A673 (cell line): ENCODE measurements at places on chromosomes 11 and 22.

GRCh38 chr22:46827136-46827780 is 64.8 kb downstream of the TBC1D22A start:
- DNase-seq: no peak

- no peak for DNase-seq
Measured at GRCh38 chr11:1153951-1154493, 3.7 kb upstream of the MUC5AC start.

DNA sequence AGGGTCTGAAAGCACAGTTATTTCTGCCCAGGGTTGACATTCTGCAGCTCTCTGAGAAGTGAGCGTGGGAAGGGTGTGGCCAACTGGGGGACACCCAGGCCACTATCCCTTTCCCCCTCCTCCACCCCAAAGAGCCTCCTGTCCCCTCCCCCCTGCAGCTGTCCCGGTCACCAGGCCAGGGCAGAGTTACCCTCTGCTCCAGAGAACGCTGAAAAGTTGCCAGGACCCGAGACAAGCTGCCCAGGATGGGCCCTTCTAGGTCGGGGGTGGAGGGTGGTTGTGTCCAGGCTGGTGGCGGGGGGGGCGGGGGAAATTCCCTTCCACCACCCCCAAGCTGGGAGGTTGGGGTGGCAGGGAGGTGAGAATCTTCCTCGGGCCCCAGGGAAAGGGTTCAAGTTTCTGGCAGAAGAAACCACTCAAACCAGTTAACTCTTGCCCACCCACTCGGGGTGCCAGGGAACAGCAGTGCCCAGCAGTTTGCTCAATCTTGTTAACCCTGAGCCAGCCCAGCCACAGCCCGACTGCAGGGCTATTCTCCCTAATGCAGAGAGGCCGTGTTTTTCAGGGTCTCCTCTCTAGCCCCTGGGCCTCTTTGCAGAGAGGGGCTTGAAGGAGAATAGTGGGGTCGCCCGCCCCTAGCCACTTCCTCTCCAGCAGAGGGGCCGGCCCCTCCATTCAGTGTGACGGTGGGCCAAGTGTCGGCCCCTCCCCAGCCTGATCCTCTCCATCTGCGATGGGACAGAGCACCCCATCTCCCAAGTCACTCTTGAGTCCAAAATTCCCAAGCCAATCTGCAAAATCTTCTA is 697 bp downstream of the LGALS1 start:
- DNase-seq: no peak

- no peak for DNase-seq
Measured at GRCh38 chr22:42328130-42328783, 57.8 kb upstream of the TCF20 start.

- DNase-seq: no peak
Measured at GRCh38 chr22:26115266-26115665, 54.0 kb upstream of the SEZ6L start.

DNA sequence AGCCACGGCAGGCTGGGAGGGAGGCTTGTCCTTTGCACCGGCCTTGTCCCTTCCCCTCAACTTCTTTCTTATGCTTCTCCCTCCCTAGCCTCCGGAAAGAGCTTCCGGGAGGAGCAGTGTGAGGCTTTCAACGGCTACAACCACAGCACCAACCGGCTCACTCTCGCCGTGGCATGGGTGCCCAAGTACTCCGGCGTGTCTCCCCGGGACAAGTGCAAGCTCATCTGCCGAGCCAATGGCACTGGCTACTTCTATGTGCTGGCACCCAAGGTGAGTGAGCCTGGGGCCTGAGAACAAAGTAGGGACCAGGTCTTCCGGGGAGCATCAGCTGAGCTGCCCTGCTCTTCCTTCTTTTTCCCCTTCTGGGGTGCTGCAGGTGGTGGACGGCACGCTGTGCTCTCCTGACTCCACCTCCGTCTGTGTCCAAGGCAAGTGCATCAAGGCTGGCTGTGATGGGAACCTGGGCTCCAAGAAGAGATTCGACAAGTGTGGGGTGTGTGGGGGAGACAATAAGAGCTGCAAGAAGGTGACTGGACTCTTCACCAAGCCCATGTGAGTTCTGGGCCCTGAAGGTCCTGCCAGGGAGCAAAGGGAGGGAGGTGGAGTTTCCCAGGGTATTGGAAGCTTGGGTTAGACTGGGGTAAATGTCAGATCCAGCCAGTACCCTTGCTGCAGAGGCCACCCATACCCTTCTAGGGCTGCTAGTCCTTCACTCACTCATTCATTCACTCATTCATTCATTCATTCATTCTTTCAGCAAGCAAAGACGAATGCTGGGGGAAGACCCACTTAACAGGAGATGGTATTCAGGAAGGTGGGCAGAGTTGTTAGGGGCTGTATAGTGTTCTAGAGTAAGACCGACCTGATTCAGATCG is 22.6 kb downstream of the ADAMTS15 start:
- DNase-seq: no peak

GRCh38 chr11:133650082-133650481 is 117.8 kb upstream of the OPCML start:
- DNase-seq: no peak

GRCh38 chr11:35047179-35047578 is 91.8 kb upstream of the CD44 start:
- no peak for DNase-seq

DNA sequence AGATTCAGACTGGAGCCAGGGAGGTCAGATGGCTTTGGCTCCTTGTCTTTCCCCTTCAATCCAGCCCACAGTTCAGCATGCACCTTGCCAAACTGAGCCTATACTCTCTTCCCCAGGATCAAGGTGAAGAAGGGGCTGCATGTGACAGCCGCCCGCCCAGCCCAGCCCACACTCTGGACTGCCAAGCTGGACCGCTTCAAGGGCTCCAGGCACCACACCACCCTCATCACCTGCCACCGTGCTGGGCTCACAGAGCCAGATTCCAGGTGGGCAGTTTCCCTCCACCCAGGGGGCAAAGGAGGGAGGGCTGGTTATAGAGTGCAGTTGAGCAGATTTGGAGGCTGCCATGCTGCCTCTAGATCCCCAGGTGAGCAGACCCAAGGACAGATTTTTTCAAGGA is 6.1 kb downstream of the TMEM132A start:
- DNase-seq: no peak

- DNase-seq: no peak
Measured at GRCh38 chr11:66909181-66909580, 49.0 kb downstream of the PC start.

- no peak for DNase-seq
Measured at GRCh38 chr11:68382358-68382998, 70.1 kb downstream of the LRP5 start.

DNA sequence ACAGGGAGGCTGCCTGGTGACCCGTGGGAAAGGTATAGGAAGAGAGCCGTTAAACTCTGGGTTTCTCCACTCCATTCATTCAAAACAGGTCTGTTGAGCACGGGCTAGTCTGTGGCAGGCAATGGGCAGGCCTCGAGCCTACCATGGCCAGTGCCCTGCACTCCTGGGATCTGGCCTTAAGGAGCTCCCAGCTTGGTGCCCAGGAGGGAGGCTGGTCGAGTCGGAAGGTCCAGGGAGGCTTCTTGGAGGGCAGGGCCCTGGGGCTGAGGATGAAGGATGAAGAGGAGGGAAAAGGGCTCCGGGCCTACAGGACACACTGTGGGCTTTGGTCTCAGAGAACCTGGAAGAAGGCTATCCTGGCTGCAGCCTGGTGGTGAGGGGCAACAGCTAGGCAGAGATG is 41.9 kb upstream of the MN1 start:
- no peak for DNase-seq

- peak; percentile 55 for DNase-seq
Measured at GRCh38 chr11:119320776-119321524, 4.0 kb upstream of the MCAM start.
